ENCODE measurements at places on chromosomes 3 and 15.

DNA sequence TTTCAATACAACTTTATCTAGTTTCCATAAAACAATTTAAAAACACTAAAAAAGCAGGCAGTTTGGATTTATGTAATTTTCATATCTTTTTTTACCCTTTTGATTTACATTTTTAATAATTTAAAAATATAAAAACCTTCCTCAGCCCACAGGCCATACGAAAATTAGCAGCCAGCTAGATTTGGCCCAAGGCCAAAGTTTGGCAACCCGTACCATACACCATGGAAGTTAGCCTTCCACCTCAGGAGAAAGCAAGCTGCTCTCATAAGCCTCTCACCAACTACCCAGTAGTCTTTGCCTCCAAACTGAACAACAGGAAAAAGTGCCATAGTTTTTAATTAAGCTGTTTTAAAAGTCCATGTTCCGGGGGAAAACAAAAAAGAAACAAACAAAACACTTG is 107.3 kb upstream of the TRIM42 start:
- DNase-seq: no peak

GRCh38 chr15:90557186-90558084 is 27.7 kb downstream of the CRTC3 start:
- DNase-seq: no peak

DNA sequence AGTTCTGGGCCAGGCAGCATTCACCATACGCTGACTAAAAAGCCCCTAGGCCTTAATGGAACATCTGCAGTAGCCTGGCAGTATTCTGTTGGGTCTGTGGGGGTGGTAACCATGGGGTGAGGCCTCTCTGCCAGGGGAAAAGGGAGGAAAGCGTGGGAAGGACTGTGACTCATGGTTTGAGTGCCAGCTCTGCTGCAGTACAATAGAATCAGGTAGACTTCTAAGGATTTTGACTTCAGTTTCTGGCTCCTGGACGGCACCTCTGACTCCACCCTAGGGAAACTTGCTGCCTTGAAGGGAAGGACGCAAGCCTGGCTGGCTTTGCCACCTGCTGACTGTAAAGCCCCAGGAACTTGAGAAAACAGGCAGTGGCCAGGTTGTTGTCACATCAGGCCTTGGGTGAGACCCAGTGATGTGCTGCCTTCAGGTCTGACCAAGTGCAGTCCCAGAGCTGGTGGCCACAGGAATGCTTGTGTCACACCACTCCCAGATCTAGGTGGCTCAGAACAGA is 148.6 kb downstream of the SUCNR1 start:
- DNase-seq: no peak

DNA sequence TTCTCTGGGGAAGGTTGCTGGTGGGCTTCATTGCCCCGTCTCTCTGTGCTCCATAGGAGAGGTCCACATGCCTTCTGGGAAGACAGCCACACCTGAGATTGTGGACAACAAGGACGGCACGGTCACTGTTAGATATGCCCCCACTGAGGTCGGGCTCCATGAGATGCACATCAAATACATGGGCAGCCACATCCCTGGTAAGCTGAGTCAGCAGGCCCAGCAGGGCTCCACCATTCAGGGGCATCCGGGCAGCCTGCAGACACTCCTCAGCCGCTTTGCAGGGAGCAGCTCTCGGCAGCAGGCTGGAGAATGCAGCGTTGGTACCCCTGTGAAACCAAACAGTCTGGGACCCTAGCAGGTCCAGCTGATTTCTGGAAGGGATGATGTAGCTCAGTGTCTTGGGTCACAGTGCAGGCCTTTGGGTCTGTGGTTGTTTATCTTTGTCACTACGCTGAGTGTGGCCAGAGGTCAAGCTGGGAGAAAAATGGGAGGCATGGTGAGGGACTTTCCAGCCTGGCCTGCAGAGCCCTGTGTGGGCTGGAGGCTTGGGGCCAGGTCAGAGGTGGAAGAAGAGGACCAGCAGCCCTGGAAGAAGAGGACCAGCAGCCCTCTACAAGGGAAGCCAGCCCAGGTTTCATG is 67.2 kb downstream of the DNASE1L3 start:
- DNase-seq: no peak

- no peak for DNase-seq
Observed at GRCh38 chr3:143958966-143959365, 12.7 kb upstream of the DIPK2A start.

DNA sequence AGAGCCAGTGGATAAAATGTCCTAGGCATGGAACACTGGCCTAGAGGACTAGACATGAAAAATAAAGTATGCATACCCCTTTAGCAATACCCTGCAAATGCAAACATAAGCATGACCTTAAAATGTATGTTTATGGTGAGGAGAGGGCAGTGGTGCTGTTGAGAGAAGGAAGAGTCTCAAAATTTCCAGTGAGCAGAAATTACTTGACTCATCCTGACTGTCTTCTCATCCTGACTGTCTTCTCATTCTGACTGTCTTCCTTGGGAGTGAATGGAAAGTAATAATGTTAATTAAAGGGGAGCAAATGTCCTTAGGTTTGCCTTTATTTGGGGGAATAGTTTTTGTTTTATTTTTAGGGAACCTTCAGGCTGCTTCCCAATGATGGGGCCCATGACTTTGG is 121.5 kb upstream of the GALNT15 start:
- DNase-seq: no peak

GRCh38 chr3:195113048-195113447 is 157.9 kb downstream of the XXYLT1 start:
- DNase-seq: no peak

- DNase-seq: no peak
Observed at GRCh38 chr3:188339410-188340295, 185.7 kb downstream of the LPP start.

DNA sequence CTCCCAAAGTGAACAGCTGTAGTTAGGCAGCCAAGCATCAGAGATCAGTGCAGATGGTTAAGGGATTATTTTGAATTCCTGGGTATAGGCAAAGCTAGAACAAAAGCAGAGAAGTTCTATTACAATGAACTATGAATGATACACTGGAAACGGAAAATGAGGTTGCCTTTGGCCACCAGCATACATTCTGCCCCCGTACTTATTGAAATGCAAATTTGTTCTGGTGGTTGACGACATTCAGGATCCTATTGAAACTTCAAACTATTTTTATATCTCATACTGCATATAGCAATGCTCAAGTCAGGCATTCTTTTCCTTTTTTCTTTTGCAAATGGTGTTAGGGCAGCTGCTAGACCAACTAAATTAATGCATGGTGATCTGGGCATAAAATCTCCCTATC is 61.7 kb downstream of the SLC12A1 start:
- DNase-seq: no peak
